ENCODE measurements at places on chromosomes 3 and 15. TPM values are rescaled to one million over a fixed set of nuclear protein-coding genes. Genes with fewer than 3 reads are reported as not detected.
A peak's percentile ranks its signal among the peaks of the same experiment; 100 is the strongest.

GRCh38 chr3:126847061-126847460 lies 135.9 kb upstream of the PLXNA1 start:
- no peaks in the 10 kb centered on the region for H3K36me3 ChIP-seq
- no peak overlapping the region for H3K4me3 ChIP-seq
- H3K27me3 ChIP-seq, result peaks cover 3% of the 10 kb centered on the region
- H3K4me1 ChIP-seq, result no peaks in the 10 kb centered on the region
- H3K27ac ChIP-seq, result no peak overlapping the region

DNA sequence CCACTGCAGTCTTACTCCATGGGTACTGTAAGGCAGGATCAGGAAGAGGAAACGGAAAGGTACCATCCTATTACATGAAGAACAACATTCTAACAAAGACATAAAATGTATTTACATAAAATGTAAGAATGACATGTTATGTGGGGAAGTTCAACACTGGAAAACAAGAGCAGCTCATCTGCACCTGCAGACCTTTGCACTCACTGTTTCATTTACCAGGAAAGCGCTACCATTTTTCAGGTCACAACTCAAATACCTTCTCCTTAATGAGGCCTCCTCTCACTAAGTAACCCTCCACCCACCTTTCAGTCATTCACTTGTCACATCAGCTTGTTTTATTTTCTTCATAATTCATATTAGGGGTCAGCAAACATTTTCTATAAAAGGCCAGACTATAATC lies 2.6 kb downstream of the TMCC1 start:
- no peaks in the 10 kb centered on the region for H3K27me3 ChIP-seq
- DNase-seq, result no peak
- no peak overlapping the region for H3K27ac ChIP-seq
- H3K4me3 ChIP-seq, result no peak overlapping the region

- peaks cover 76% of the 10 kb centered on the region for H3K36me3 ChIP-seq
- no peak overlapping the region for H3K4me3 ChIP-seq
- H3K27me3 ChIP-seq, result no peaks in the 10 kb centered on the region
- peak overlapping the region; percentile 35 for H3K27ac ChIP-seq
These were observed 39.0 kb downstream of the ARHGEF3 start for GRCh38 chr3:56762718-56763117.

DNA sequence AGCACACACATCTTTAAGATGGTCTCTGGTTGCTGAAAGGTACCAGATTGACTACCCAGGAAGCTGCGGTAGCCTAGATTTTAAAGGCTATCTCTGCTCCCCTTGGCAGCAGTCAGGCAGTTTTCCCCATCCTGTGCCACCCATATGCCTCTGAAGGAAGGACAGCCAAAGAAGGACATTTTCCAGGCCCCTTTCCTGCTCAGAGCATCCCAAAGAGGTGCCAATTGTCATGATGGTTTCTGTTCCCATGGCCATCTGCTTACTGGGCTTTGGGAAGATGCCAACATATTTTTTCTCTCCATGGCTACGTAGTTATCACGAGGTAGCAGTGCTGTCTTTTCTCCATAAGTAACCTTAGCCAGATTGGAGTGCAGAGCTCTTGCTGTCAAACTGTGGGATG lies 39.7 kb downstream of the UNC13C start:
- no peak overlapping the region for H3K4me3 ChIP-seq
- no peaks in the 10 kb centered on the region for H3K4me1 ChIP-seq
- H3K27ac ChIP-seq, result no peak overlapping the region
- no peak for DNase-seq
- H3K36me3 ChIP-seq, result no peaks in the 10 kb centered on the region

DNA sequence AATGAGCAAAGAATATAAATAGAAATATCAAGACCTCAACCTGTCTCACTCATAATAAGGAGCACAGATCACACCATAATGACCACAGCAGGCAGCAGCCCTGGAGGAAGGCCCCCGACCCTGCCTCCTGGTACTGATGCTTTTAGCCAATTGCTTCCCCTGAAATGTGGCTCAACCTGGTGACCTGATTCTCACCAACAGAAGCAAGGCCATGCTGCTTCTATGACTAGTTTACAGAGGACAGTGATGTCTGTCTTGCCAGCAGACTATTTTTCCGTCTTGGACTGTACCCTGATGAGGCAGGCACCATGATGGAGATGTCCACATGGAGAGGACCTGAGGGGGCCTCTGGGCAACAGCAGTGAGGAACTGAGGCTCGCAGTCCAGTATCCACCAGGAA lies 18.0 kb downstream of the SLC41A3 start:
- H3K27me3 ChIP-seq, result no peaks in the 10 kb centered on the region
- H3K4me3 ChIP-seq, result no peak overlapping the region
- peaks cover 7% of the 10 kb centered on the region for H3K36me3 ChIP-seq
- no peak for DNase-seq

DNA sequence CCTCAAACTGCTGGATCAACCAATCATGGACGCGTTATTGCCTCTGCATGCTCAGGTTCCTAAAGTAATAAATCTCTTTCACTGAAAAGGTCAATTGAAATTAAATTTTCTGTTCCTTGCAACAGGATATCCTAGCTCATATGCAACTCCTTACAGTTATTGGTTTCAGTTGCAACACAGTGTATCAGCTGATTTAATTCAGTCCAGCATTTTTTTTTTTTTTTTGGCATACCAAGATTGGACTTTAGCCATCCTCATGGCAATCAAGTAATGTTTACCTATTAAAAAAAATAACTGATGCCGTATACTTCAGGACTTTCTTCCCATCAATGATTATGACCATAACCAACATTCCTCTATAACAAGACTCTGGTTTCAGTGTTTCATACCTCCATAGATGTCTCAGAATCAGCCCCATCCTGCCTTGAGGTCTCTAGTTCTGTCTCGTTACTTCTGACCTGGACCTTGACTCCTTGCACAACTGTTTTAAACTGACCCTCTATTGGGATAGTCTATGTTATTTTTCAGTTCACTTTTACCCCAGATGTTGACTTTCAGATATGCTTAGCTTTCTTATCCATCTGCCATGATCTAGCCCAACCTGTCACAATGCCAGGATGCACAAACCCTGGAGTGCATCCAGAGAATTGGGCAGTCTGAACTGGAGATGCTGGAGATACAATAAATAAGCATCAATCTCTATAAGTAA lies 265.0 kb upstream of the GADL1 start:
- H3K4me3 ChIP-seq, result no peak overlapping the region
- peaks cover 6% of the 10 kb centered on the region for H3K4me1 ChIP-seq
- H3K36me3 ChIP-seq, result no peaks in the 10 kb centered on the region
- H3K27me3 ChIP-seq, result no peaks in the 10 kb centered on the region
- H3K27ac ChIP-seq, result no peak overlapping the region

DNA sequence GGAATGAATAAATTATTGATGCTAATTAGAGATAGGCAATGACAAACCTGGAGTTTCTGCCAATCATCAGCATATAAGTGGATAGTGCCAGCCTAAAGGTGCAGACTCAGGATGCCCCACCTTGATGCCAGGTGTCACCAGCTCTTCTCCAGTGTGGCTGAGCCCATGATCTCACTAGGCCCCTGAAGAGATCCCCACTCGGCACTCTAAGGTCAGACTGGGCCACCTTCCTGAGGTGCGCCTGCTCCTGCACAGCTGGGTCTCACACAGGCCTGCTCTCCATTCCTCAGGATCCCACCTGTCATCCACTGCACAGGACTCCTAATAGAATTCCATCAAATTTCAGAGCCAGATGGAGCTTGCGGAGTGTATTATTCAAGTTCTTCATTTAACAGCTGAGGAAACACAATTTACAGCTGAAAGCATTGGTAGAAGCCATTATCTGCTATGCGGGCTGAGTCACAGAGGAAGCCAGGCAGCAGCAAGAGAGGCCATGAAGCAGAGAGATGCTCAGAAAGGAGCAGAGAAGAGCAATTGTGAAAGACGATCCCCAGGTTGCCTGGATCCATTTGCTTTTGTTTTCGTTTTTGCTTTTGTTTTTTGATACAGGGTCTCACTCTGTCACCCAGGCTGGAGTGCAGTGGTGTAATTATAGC lies 25.1 kb upstream of the FSTL1 start:
- no peak overlapping the region for H3K27ac ChIP-seq
- peaks cover 11% of the 10 kb centered on the region for H3K27me3 ChIP-seq
- no peaks in the 10 kb centered on the region for H3K4me1 ChIP-seq
- no peak for DNase-seq

- no peak overlapping the region for H3K27ac ChIP-seq
- no peaks in the 10 kb centered on the region for H3K27me3 ChIP-seq
- DNase-seq, result no peak
These were observed 9.0 kb downstream of the CHMP2B start for GRCh38 chr3:87236093-87236492.

Gene C15orf40
- total RNA-seq, result 31.0 TPM

Gene AMT
- 4.7 TPM for total RNA-seq

Gene C3orf20
- total RNA-seq, result 0.10 TPM

Gene SNX1
- total RNA-seq, result 124 TPM

Gene STRA6
- total RNA-seq, result not detected

Gene ARHGAP11A
- 158 TPM for total RNA-seq

Gene GPR149
- total RNA-seq, result not detected

Gene CLN6
- 69.7 TPM for total RNA-seq

Data from activated CD8-positive, alpha-beta T cell treated with anti-CD3 and anti-CD28 coated beads, Interleukin-2, amount 10 ng/mL, durations not matched to agents 7 days and 5 days (primary cell).